ENCODE measurements at places on chromosomes 4 and X.
A peak's percentile ranks its signal among the peaks of the same experiment; 100 is the strongest.

DNA sequence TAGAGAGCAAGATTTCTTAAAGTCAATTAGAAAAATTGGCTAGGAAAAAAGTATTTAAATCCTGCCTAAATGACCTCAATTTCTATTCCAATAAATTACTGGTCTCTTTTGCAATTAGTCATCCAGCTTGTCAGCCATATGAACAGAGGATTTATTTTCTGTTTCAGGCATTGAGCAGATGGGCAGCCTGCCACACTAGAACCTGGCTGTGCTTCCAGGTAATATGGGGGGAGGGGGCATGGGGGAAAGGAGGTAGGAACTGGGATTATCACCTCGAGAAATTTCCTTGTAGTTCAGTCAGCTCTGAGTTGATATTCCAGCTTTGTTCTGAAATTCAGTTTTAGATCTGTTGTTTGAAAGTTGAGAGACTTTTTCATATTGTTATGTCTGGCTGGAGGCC is 206.3 kb upstream of the LCORL start:
- H3K4me1 ChIP-seq, result no peaks in the 10 kb centered on the region
- DNase-seq, result no peak
- no peak overlapping the region for H3K4me3 ChIP-seq
- H3K27me3 ChIP-seq, result no peaks in the 10 kb centered on the region

DNA sequence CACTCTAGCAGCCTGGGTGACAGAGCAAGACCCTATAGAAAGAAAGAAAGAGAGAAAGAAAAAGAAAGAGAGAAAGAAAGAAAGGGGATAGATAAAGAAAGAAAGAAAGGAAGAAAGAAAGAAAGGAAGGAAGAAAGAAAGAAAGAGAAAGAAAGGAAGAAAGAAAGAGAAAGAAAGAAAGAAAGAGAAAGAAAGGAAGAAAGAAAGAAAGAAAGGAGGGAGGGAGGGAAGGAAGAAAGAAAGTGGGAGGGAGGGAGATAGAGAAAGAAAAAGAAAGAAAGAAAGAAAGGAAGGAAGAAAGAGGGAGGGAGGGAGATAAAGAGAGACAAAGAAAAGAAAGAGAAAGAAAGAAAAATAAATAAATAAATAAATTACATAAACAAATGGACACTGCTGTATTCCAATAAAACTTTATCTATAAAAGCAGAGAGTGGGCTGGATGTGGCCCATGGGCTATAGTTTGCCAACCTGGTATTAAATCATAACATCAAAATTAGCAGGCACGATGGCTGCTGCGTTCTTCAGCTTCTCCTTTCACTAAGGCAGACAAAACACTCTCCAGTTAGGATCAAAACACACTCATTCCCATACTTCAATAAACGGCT is 165.0 kb downstream of the ZNF674 start:
- H3K36me3 ChIP-seq, result no peaks in the 10 kb centered on the region
- DNase-seq, result no peak
- no peaks in the 10 kb centered on the region for H3K27me3 ChIP-seq
- no peak overlapping the region for H3K4me3 ChIP-seq
- no peaks in the 10 kb centered on the region for H3K4me1 ChIP-seq

- DNase-seq, result no peak
- H3K36me3 ChIP-seq, result peaks cover 9% of the 10 kb centered on the region
- no peak overlapping the region for H3K27ac ChIP-seq
- no peaks in the 10 kb centered on the region for H3K27me3 ChIP-seq
- no peaks in the 10 kb centered on the region for H3K4me1 ChIP-seq
Measured at GRCh38 chr4:174266416-174266815, 17.1 kb downstream of the FBXO8 start.

DNA sequence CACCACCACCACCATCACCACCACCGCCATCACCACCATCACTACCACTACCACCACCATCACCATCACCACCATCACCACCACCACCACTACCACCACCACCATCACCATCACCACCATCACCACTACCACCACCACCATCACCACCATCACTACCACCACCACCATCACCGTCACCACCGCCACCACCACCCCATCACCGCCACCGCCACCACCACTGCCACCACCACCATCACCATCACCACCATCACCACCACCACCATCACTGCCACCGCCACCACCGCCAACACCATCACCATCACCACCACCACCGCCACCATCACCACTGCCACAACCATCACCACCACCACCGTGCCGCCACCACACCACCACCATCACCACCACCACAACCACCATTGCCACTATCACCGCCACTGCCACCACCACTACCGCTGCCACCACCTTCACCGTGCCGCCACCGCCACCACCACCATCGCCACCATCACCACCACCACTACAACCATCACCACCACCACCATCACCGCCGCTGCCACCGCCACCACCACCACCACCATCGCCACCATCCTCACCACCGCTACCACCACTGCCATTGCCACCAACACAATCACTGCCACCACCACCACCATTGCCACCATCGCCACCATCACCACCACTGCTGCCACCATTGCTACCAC is 1511.3 kb upstream of the AGA start:
- H3K36me3 ChIP-seq, result no peaks in the 10 kb centered on the region
- no peaks in the 10 kb centered on the region for H3K4me1 ChIP-seq
- no peaks in the 10 kb centered on the region for H3K27me3 ChIP-seq

- H3K4me3 ChIP-seq, result no peak overlapping the region
- H3K36me3 ChIP-seq, result no peaks in the 10 kb centered on the region
- no peak for DNase-seq
- H3K4me1 ChIP-seq, result peaks cover 12% of the 10 kb centered on the region
- H3K27me3 ChIP-seq, result no peaks in the 10 kb centered on the region
Measured at GRCh38 chrX:149510386-149510785, 5.3 kb upstream of the IDS start.

DNA sequence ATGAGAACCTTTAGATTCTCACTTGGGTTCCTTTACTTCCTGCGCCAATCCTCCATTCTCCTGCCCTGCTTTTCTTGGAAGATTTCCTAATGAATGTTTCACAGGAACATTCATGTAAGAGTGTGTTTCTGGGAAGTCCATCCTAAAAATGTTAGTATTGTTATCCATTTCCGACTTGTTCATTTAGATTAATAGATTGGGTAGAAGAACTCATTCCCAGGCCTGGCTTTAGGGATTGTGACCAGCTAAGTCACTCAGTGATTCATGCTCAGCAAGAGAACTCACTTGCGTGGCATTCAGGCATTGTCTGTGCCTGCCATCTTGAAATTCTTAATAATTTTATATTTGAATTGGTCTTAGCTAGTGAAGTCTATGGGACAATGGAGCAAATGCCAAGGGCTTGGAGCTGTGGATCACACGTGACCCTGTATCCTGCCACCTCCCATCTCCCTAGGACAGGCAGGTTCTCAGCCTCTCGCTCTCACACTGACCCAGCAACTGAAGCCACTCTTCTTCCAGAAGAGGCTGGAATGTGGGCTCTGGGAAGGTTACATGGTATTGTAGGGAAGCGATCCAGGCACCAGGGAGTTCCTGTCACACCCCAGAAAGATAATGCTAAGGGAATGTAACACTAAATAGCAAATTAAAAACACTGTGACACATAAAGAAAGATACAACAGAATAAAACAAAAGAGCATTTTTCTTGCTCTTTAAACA is 562.1 kb downstream of the TMA16 start:
- DNase-seq, result no peak
- no peak overlapping the region for H3K4me3 ChIP-seq
- H3K27me3 ChIP-seq, result no peaks in the 10 kb centered on the region
- no peaks in the 10 kb centered on the region for H3K36me3 ChIP-seq

DNA sequence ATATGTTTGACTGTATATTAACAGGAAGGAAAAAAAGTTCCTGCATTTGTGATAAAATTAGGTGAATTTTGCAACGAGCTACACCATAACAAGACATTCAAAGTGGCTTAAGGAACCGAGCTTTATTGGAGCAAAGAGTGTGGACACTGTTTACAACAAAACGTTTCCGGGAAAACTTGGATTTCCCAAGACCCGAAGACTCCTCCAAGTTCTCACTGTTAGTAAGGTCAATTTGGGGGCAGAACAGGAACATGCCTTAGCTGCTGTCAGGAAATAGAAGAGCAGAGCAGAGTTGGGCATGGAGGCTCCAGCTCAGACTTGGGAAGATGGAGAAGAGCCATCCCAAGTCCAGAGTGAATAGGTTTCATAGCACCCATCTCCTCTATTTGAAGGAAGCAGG is 16.5 kb downstream of the ADH6 start:
- peaks cover 5% of the 10 kb centered on the region for H3K4me1 ChIP-seq
- H3K36me3 ChIP-seq, result no peaks in the 10 kb centered on the region
- H3K27ac ChIP-seq, result peak overlapping the region; percentile 32
- no peak overlapping the region for H3K4me3 ChIP-seq

GRCh38 chrX:74519870-74520269 is 94.6 kb downstream of the RLIM start:
- H3K36me3 ChIP-seq, result no peaks in the 10 kb centered on the region
- no peaks in the 10 kb centered on the region for H3K4me1 ChIP-seq
- no peak overlapping the region for H3K27ac ChIP-seq
- DNase-seq, result no peak
- H3K4me3 ChIP-seq, result no peak overlapping the region
- no peaks in the 10 kb centered on the region for H3K27me3 ChIP-seq

- H3K36me3 ChIP-seq, result no peaks in the 10 kb centered on the region
- no peaks in the 10 kb centered on the region for H3K4me1 ChIP-seq
- no peak overlapping the region for H3K4me3 ChIP-seq
Measured at GRCh38 chr4:171714791-171715454, 98.3 kb upstream of the GALNTL6 start.

- H3K4me1 ChIP-seq, result peaks cover 11% of the 10 kb centered on the region
- H3K27ac ChIP-seq, result no peak overlapping the region
- no peak for DNase-seq
- peaks cover 15% of the 10 kb centered on the region for H3K36me3 ChIP-seq
- no peaks in the 10 kb centered on the region for H3K27me3 ChIP-seq
Measured at GRCh38 chrX:24498975-24499374, 33.9 kb downstream of the PDK3 start.

DNA sequence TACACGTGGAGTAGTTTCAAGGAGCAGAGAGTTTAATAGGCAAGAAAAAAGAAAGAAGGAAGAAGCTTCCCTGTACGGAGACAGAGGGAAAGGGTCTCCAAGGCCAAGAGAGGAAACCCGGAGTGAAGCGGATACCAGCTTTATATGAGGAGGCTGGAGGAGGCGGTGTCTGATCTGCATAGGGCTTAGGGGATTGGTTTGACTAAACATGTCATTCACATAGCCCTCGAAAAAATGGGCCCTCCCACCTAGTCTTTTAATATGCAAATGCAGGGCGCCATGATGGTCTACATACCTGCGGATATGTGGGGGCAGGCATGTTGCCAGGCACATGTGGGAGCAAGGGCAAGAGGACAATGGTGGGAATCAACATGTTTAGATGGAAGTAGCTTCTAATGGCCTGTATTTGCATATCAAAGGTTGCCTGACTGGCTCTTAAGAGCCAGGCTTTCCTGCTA is 103.1 kb upstream of the UGT8 start:
- no peak overlapping the region for H3K4me3 ChIP-seq
- DNase-seq, result no peak
- H3K27me3 ChIP-seq, result no peaks in the 10 kb centered on the region

- no peaks in the 10 kb centered on the region for H3K27me3 ChIP-seq
- no peaks in the 10 kb centered on the region for H3K36me3 ChIP-seq
- H3K4me1 ChIP-seq, result no peaks in the 10 kb centered on the region
- no peak overlapping the region for H3K4me3 ChIP-seq
- H3K27ac ChIP-seq, result no peak overlapping the region
- no peak for DNase-seq
Measured at GRCh38 chr4:33086331-33086925, 2366.3 kb downstream of the PCDH7 start.

DNA sequence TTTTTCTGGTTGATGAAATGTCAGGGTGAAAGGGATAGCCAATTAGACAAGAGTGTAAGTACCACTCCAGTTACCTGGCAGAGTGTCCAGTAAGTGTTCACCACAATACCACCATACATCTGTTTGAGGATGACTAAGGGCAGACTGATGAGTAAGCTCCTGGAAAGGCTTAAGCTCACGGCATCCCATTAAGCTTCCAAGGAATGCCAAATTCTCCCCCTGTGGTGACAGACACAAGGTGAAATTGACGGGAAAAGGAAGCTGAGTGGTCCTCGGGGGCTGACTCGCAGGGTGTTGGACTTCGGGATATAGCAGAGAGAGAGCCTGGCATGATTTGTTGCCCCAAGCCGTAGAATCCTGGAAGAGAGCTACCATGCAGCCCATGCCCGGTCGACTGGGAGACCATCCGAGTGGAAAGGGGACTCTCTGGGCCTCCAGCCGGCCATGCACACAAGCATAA is 7.6 kb upstream of the BST1 start:
- no peak overlapping the region for H3K4me3 ChIP-seq
- H3K27me3 ChIP-seq, result no peaks in the 10 kb centered on the region

GRCh38 chrX:6981718-6982406 is 165.7 kb upstream of the STS start:
- no peaks in the 10 kb centered on the region for H3K27me3 ChIP-seq
- H3K4me3 ChIP-seq, result no peak overlapping the region
- DNase-seq, result no peak

DNA sequence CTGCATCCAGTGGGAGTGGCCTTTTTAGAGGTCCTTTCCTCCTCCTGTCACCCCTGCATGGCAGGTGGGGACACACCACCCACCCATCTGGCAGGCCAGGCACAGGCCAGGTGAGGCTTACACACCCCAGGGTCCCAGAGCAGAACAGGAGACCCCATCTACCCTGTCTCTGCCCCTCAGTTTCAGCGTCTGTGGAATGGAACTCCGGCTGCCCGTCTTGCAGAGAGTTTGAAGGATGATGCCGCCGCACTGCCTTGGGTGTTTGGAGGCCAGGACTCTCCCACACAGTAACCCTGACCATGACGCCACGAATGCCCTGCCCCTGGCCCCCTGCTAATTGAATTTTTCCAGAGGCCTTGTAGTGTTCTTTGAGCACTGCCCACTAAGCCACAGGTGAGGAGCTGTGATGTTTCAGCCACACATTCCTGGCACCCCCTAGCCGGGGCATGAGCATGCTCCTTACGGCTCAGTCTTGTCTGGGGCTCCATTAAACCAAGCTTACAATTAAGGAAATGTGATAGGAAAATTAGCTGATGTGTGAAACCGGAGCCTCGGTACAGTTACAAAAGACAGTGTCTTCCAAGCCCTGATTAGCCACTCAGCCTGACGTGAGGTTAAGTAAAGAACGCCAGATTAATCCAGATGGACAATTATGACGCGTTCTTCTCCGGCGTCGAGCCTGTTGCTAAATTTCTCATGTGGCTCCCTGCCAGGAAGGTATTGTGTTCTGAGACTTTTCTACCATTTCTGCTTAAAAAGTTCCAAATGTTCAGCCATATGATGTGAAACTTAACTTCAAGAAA is 39.3 kb downstream of the HMX1 start:
- peak; percentile 13 for DNase-seq
- H3K4me3 ChIP-seq, result no peak overlapping the region
- no peaks in the 10 kb centered on the region for H3K27me3 ChIP-seq
- no peaks in the 10 kb centered on the region for H3K36me3 ChIP-seq
- H3K27ac ChIP-seq, result no peak overlapping the region

GRCh38 chr4:108881190-108881589 is 118.3 kb upstream of the ETNPPL start:
- no peak overlapping the region for H3K4me3 ChIP-seq
- no peak for DNase-seq
- H3K27ac ChIP-seq, result no peak overlapping the region
- no peaks in the 10 kb centered on the region for H3K4me1 ChIP-seq
- H3K27me3 ChIP-seq, result no peaks in the 10 kb centered on the region

All from heart left ventricle (tissue), 16 donors.